ENCODE measurements at places on chromosomes 5 and 9.

- H3K4me3 ChIP-seq: no peak overlapping the region
- H3K27ac ChIP-seq: no peak overlapping the region
- peaks cover 12% of the 10 kb centered on the region for H3K36me3 ChIP-seq
- peaks cover 12% of the 10 kb centered on the region for H3K4me1 ChIP-seq
These were observed 55.3 kb downstream of the MAPKAP1 start for GRCh38 chr9:125651576-125652232.

- H3K4me1 ChIP-seq: no peaks in the 10 kb centered on the region
- H3K36me3 ChIP-seq: no peaks in the 10 kb centered on the region
- no peak overlapping the region for H3K4me3 ChIP-seq
- H3K27me3 ChIP-seq: peaks cover 9% of the 10 kb centered on the region
These were observed 373.6 kb downstream of the NTRK2 start for GRCh38 chr9:85042981-85043647.

DNA sequence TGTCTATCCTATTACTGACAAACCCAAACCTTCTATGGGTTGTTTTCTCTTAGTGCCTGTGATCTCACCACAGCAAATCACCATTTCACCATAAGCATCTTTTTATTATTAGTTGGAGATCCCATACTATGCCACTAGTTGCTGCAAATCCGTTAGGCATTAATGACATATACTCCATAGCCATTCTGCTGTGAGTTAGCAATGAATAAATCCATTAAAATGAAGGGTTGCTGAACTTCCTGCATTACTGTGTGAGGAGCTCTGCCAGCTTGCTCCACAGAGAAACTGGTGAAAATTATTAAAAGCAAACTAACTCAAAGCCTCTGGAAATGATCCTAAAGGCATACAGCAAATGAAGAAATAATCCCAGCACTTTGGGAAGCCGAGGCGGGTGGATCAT lies 102.0 kb downstream of the CFAP95 start:
- H3K4me1 ChIP-seq: no peaks in the 10 kb centered on the region
- no peak overlapping the region for H3K4me3 ChIP-seq
- no peaks in the 10 kb centered on the region for H3K27me3 ChIP-seq
- H3K36me3 ChIP-seq: no peaks in the 10 kb centered on the region

DNA sequence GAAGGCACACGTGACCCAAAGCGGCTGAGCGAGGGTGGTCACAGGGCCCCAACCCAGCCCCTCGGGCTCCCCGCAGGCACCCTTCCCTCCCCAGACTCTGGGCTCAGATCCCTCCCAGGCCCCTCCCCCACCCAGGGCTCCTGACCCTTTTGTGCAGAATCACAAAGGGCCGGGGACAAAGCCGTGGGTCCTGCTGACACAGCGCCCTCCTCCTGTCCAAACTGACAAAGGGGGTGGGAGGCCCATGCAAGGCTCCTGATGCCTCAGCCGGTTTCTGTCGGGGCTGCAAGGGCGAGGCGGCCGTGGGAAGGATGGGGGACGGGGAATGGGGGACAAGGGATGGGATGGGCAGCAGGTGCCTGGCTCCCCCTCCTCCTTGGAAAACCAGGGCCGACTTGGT lies 43.5 kb upstream of the UBAC1 start:
- H3K36me3 ChIP-seq: no peaks in the 10 kb centered on the region
- DNase-seq: no peak
- no peaks in the 10 kb centered on the region for H3K4me1 ChIP-seq

GRCh38 chr5:109697339-109697738 lies 7.6 kb downstream of the MAN2A1 start:
- peaks cover 9% of the 10 kb centered on the region for H3K36me3 ChIP-seq
- no peak for DNase-seq
- no peak overlapping the region for H3K27ac ChIP-seq
- H3K4me3 ChIP-seq: no peak overlapping the region
- peaks cover 42% of the 10 kb centered on the region for H3K4me1 ChIP-seq
- H3K27me3 ChIP-seq: no peaks in the 10 kb centered on the region

- DNase-seq: no peak
- no peaks in the 10 kb centered on the region for H3K4me1 ChIP-seq
- H3K36me3 ChIP-seq: no peaks in the 10 kb centered on the region
- H3K27ac ChIP-seq: no peak overlapping the region
These were observed 429.9 kb downstream of the CAAP1 start for GRCh38 chr9:26462751-26463150.

DNA sequence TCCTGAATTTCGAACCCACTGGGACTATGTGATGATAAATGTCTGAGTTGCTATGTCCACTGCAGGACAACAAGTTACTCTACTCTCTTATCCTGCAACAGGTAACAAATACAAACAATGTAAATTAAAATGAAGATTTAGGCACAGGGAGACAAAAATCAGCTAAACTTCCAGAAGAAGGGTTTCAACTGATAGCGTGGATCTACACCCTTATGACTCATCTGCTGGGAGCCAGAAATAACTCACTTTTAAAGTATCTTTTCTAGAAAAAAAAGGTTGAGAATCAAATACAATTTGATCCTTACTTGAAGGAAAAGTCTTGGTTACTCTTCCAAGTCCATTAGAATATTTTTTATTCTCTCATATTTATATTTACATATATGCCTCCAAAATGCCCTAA lies 21.4 kb downstream of the PJA2 start:
- no peak for DNase-seq
- no peaks in the 10 kb centered on the region for H3K27me3 ChIP-seq
- H3K4me3 ChIP-seq: no peak overlapping the region
- H3K4me1 ChIP-seq: peaks cover 4% of the 10 kb centered on the region
- H3K27ac ChIP-seq: no peak overlapping the region

- no peaks in the 10 kb centered on the region for H3K36me3 ChIP-seq
- H3K4me1 ChIP-seq: peaks cover 68% of the 10 kb centered on the region
- H3K4me3 ChIP-seq: peak overlapping the region; percentile 4
- no peaks in the 10 kb centered on the region for H3K27me3 ChIP-seq
These were observed 5.3 kb downstream of the SLC34A1 start for GRCh38 chr5:177389241-177390169.

GRCh38 chr5:52150501-52150900 lies 637.2 kb upstream of the ITGA1 start:
- H3K4me3 ChIP-seq: no peak overlapping the region
- DNase-seq: no peak
- no peaks in the 10 kb centered on the region for H3K27me3 ChIP-seq
- H3K36me3 ChIP-seq: no peaks in the 10 kb centered on the region
- no peaks in the 10 kb centered on the region for H3K4me1 ChIP-seq

GRCh38 chr5:88256872-88257271 lies 11.8 kb downstream of the TMEM161B start:
- DNase-seq: no peak
- H3K27me3 ChIP-seq: no peaks in the 10 kb centered on the region
- H3K4me1 ChIP-seq: no peaks in the 10 kb centered on the region
- H3K36me3 ChIP-seq: peaks cover 4% of the 10 kb centered on the region
- no peak overlapping the region for H3K27ac ChIP-seq
- H3K4me3 ChIP-seq: no peak overlapping the region

DNA sequence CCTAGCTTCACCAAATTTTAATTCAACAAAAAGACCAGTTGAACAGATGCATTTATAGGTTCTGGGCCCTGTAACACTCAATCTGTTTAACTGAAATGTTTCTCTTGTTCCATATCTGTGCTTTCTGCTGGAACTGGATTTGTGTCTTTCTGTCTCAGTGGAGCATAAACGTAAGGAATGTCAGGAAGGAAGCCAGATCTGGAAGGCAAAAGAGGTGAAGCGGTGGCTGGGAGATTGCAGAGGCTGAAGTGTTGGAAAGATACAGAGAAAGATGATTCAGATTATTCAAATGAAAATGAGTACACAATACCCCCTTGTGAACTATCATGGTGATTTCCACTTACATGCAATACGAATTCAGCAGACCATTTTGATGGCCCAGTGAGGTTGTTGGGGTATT lies 406.8 kb downstream of the BRINP1 start:
- H3K4me3 ChIP-seq: no peak overlapping the region
- H3K36me3 ChIP-seq: no peaks in the 10 kb centered on the region
- H3K4me1 ChIP-seq: no peaks in the 10 kb centered on the region
- no peak for DNase-seq
- H3K27me3 ChIP-seq: no peaks in the 10 kb centered on the region

- no peak overlapping the region for H3K4me3 ChIP-seq
- H3K36me3 ChIP-seq: no peaks in the 10 kb centered on the region
- peaks cover 15% of the 10 kb centered on the region for H3K27me3 ChIP-seq
- H3K27ac ChIP-seq: no peak overlapping the region
These were observed 74.8 kb downstream of the ICE1 start for GRCh38 chr5:5497152-5497788.

DNA sequence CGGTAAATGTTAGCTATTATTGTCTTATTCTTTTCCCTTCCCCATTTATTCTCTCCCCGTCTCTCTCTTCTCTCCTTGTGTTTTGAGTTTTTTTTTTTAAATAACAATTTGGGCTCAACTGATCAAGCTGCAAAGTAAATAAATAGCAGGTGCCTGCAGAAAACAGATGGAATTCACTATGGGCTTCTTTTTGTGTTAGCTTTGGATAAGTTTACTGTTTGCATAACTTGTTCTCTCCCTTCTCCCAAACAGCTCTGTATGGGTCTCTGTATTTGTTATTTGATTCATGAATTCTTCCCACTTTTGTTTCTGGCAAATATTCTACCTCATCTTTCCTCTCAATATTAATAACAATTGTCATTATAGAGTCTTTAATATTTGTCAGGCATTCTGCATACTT lies 111.8 kb upstream of the ASTN2 start:
- no peak for DNase-seq
- H3K27ac ChIP-seq: no peak overlapping the region
- no peak overlapping the region for H3K4me3 ChIP-seq
- H3K36me3 ChIP-seq: no peaks in the 10 kb centered on the region
- H3K4me1 ChIP-seq: no peaks in the 10 kb centered on the region
- H3K27me3 ChIP-seq: no peaks in the 10 kb centered on the region

GRCh38 chr5:35698047-35698808 lies 80.6 kb downstream of the SPEF2 start:
- H3K36me3 ChIP-seq: no peaks in the 10 kb centered on the region
- no peak for DNase-seq
- no peak overlapping the region for H3K27ac ChIP-seq

- H3K4me3 ChIP-seq: no peak overlapping the region
- no peaks in the 10 kb centered on the region for H3K4me1 ChIP-seq
- H3K27ac ChIP-seq: no peak overlapping the region
- no peaks in the 10 kb centered on the region for H3K27me3 ChIP-seq
- H3K36me3 ChIP-seq: no peaks in the 10 kb centered on the region
These were observed 192.8 kb downstream of the CDH18 start for GRCh38 chr5:19795218-19795617.

DNA sequence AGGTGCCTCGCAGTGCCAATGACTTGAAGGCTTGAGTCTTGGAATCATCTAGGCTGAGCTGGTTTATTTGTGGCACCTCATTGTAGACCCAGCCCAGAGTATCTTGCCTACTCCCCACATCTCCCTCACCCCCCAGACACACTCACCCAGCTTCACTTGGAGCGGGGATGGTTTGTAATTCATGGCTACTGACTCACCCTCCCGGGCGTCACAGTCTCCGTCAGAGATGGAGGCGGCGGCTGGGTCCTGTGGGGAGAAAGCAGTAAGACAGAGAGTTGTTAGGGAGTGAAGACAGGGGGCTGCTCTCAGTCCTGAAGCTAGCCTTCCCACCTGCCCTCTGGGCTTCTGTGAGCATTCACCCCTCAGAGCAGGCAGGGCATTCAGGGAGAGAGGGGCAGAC lies 29.0 kb upstream of the MYORG start:
- no peak for DNase-seq
- no peaks in the 10 kb centered on the region for H3K4me1 ChIP-seq
- no peak overlapping the region for H3K4me3 ChIP-seq
- no peaks in the 10 kb centered on the region for H3K27me3 ChIP-seq
- H3K27ac ChIP-seq: no peak overlapping the region

GRCh38 chr5:15966066-15966640 lies 213.4 kb downstream of the MARCHF11 start:
- no peaks in the 10 kb centered on the region for H3K4me1 ChIP-seq
- H3K27me3 ChIP-seq: no peaks in the 10 kb centered on the region
- no peaks in the 10 kb centered on the region for H3K36me3 ChIP-seq
- DNase-seq: no peak

- no peaks in the 10 kb centered on the region for H3K27me3 ChIP-seq
- H3K4me1 ChIP-seq: no peaks in the 10 kb centered on the region
- DNase-seq: no peak
- H3K27ac ChIP-seq: no peak overlapping the region
These were observed 79.9 kb downstream of the GAPVD1 start for GRCh38 chr9:125341566-125341965.

DNA sequence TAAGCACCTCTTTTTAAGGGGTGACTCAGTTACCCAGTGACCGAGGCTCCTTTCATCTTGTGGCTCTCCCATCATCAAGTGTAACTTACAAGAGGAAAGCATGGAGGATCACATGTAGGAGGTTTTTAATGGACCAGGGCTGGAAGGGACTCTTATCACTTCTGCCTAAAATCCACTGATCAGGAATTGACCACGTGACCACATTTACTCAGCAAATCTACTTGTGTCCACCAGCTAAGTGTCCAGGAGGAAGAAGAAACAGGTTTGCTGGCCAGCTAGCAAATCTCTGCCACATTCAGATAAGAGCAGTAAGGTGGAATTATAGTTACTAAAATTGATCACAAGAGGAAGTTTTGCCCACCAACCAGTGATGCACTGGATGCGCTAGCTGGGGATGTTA lies 486.0 kb downstream of the ENC1 start:
- H3K36me3 ChIP-seq: no peaks in the 10 kb centered on the region
- no peak overlapping the region for H3K27ac ChIP-seq
- H3K4me1 ChIP-seq: no peaks in the 10 kb centered on the region
- no peak overlapping the region for H3K4me3 ChIP-seq

- peak overlapping the region; percentile 38 for H3K4me3 ChIP-seq
- no peaks in the 10 kb centered on the region for H3K27me3 ChIP-seq
- H3K36me3 ChIP-seq: no peaks in the 10 kb centered on the region
- peaks cover 38% of the 10 kb centered on the region for H3K4me1 ChIP-seq
These were observed 85.3 kb downstream of the MVB12B start for GRCh38 chr9:126411948-126412284.

DNA sequence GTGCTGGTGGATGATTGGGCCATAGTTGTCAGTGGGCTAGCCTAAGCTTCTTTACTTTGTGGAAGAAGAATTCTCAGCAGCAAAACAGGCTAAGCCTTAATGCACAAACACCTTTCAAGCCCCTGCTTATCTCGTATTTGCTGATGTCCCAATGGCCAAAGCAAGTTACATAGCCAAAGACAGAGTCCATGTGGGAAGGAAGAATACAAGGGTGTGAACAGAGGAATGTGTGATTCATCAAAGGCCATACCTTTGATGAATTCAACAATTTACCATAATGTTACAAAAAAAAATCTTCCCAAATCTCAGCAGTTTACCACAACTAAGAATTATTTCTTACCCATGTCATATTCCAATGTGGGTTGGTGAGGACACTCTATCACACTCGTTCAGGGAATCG lies 1.2 kb upstream of the YTHDC2 start:
- no peak overlapping the region for H3K4me3 ChIP-seq
- no peaks in the 10 kb centered on the region for H3K36me3 ChIP-seq
- DNase-seq: no peak
- no peak overlapping the region for H3K27ac ChIP-seq
- peaks cover 9% of the 10 kb centered on the region for H3K4me1 ChIP-seq
- H3K27me3 ChIP-seq: peaks cover 15% of the 10 kb centered on the region

GRCh38 chr5:93800988-93801811 lies 59.8 kb upstream of the POU5F2 start:
- H3K27ac ChIP-seq: no peak overlapping the region
- no peak for DNase-seq
- no peak overlapping the region for H3K4me3 ChIP-seq

GRCh38 chr9:137465000-137465719 lies 6.0 kb upstream of the NSMF start:
- peaks cover 33% of the 10 kb centered on the region for H3K4me1 ChIP-seq
- no peak for DNase-seq
- H3K36me3 ChIP-seq: no peaks in the 10 kb centered on the region
- H3K4me3 ChIP-seq: no peak overlapping the region
- no peak overlapping the region for H3K27ac ChIP-seq
- H3K27me3 ChIP-seq: no peaks in the 10 kb centered on the region

GRCh38 chr5:9245071-9245470 lies 300.8 kb downstream of the SEMA5A start:
- no peak for DNase-seq
- H3K4me3 ChIP-seq: no peak overlapping the region
- H3K4me1 ChIP-seq: no peaks in the 10 kb centered on the region

All from CD4-positive, alpha-beta T cell (primary cell).